ENCODE measurements at places on chromosomes 6 and 20. TPM values are rescaled to one million over a fixed set of nuclear protein-coding genes. Genes with fewer than 3 reads are reported as not detected.

MCUR1 gene
- total RNA-seq: 34.9 TPM

- H3K36me3 ChIP-seq: no peaks in the 10 kb centered on the region
- no peaks in the 10 kb centered on the region for H3K27me3 ChIP-seq
- DNase-seq: no peak
- H3K4me1 ChIP-seq: no peaks in the 10 kb centered on the region
These were observed 15.1 kb upstream of the TBPL1 start for GRCh38 chr6:133937909-133938308.

DNA sequence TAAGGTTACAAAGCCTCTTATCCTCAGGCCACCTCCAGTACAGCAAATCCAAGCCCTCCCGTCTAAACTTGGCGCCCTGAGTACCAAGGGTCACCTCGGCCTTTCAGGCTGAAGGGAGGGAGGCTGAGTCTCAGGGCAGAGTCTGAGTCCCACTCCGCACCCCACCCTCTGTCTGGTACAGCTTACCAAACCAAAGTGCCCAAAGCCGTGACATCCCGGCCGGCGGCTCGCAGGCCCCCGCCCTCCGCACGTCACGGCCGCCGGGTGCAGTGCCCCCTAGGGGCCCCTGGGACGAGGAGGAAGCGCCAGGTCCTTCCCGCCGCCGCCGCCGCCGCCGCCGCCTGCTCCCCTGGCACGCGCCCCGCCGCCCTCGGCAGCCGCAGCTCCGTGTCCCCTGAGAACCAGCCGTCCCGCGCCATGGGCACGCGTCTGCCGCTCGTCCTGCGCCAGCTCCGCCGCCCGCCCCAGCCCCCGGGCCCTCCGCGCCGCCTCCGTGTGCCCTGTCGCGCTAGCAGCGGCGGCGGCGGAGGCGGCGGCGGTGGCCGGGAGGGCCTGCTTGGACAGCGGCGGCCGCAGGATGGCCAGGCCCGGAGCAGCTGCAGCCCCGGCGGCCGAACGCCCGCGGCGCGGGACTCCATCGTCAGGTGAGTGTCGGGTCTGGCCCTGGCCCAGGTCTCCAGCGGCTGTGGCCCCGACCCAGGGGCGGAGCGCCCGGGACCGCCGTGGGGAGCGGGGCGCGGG lies at the start of gene MTHFD1L:
Gene MTHFD1L, plus strand, starts transcription at position 297 of the 741 bp plus-strand sequence. Its CDS starts 121 bp downstream, at position 418.
- H3K27ac ChIP-seq: peak within 1 kb of the TSS; percentile 80
- no peak for DNase-seq
- H3K4me1 ChIP-seq: peaks cover 11% of the 10 kb centered on the region
- no peaks in the 10 kb centered on the region for H3K36me3 ChIP-seq
- H3K4me3 ChIP-seq: peak within 1 kb of the TSS; percentile 81

RRAGD gene
- total RNA-seq: 16.5 TPM

- H3K4me3 ChIP-seq: no peak overlapping the region
- H3K36me3 ChIP-seq: no peaks in the 10 kb centered on the region
- no peaks in the 10 kb centered on the region for H3K27me3 ChIP-seq
- DNase-seq: no peak
- peaks cover 5% of the 10 kb centered on the region for H3K4me1 ChIP-seq
- H3K27ac ChIP-seq: no peak overlapping the region
These were observed 296.8 kb downstream of the CLIC5 start for GRCh38 chr6:45718871-45719270.

GRCh38 chr20:8128291-8129060 lies 3.6 kb upstream of the PLCB1 start:
- H3K27ac ChIP-seq: no peak overlapping the region
- no peak overlapping the region for H3K4me3 ChIP-seq
- peaks cover 5% of the 10 kb centered on the region for H3K27me3 ChIP-seq
- peaks cover 10% of the 10 kb centered on the region for H3K4me1 ChIP-seq

FOXS1 gene
- total RNA-seq: not detected

CRIP3 gene
- 2.2 TPM for total RNA-seq

Measured in GM12878 (cell line).